BJ (cell line): ENCODE measurements at places on chromosomes 16 and 17.

- DNase-seq = no peak
Measured at GRCh38 chr16:81714583-81714982, 64.5 kb upstream of the PLCG2 start.

DNA sequence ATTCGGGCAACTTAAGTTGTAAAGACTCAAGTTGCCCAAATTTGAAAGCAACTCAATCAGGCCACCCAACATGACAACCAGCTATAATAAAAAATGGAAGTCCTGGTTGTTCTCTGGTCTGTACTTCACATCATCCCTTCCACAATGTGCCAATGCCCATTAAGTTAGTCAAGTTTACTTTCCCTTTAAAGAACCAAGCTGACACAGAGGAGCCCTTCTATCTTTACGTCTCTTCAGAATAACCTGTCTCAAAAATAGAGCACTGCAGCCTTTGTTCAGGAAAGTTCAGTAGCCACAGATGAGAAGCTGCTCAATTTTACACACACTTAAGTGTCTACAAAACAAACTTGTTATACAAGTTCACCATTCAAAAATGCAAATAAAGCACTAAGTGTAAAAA, 75.1 kb upstream of the C17orf78 start:
- DNase-seq = no peak

DNA sequence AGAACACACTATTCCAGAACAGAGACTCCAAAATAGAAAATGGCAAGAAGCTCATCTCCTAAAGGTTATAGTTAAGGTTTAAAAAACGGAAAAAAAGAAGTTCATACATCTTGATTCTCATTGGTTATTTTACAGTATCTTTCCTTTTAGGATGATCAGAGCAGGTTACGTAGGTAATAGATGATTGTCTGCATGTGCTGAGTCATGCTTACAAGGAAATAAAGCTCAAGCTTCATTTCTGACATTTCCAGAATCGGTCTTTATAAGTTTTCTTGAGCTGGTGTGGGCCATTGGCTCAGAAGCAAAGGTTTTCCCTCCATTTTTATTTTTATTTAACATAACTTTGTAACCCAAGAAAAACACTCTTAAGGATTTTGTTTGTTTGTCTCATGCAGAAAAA, 1030.3 kb upstream of the CDH8 start:
- DNase-seq = no peak

- DNase-seq = peak; percentile 76
Measured at GRCh38 chr17:57874434-57875289, 24.8 kb upstream of the MRPS23 start.

DNA sequence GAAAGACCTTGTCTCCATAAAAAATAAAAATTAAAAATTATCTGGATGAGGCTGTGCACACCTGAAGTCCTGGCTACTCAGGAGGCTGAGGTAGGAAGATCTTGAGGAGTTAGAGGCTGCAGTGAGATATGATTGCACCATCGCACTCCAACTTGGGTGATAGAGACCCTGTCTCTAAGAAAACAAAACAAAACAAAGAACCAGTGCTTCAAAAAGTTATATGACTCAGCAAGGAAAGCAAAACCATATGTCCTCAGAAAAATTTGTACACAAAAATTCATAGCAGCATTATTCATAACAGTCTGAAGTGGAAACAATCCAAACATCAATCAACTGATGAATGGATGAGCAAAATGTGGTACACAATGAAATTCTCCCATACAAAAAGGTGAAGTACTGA, 48.9 kb downstream of the SLFN5 start:
- peak; percentile 33 for DNase-seq

- no peak for DNase-seq
Measured at GRCh38 chr16:88539261-88539651, 30.9 kb upstream of the ZC3H18 start.

GRCh38 chr17:39141294-39141693, 10.1 kb downstream of the PLXDC1 start:
- no peak for DNase-seq

GRCh38 chr17:48175692-48176470, 68.3 kb downstream of the SNX11 start:
- DNase-seq = peak; percentile 29

GRCh38 chr17:45104029-45104428, 28.3 kb downstream of the PLCD3 start:
- DNase-seq = no peak

- DNase-seq = no peak
Measured at GRCh38 chr17:33936764-33937163, 318.3 kb upstream of the CCL2 start.

GRCh38 chr17:3903051-3903825, 10.4 kb upstream of the CAMKK1 start:
- no peak for DNase-seq

DNA sequence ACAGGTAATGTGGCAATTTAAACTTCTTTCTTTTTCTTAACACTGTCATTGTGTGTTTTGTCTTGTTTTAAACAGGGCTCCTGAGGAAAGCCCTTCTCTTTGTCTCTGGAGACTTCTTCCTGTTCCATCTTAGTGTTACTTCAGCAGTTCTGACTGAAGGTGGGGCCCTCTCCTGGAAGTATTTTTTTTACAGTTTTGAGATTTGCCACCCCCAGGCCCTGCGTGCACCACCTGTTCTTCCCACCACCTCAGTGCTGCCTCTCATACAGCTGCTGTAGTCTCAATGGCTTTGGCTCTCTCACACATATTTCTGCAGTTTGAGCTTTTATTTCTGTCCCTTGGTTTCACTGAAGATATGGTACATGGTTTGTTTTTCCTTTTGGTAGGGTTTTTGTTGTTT, 52.5 kb upstream of the ALDH3A1 start:
- DNase-seq = no peak

DNA sequence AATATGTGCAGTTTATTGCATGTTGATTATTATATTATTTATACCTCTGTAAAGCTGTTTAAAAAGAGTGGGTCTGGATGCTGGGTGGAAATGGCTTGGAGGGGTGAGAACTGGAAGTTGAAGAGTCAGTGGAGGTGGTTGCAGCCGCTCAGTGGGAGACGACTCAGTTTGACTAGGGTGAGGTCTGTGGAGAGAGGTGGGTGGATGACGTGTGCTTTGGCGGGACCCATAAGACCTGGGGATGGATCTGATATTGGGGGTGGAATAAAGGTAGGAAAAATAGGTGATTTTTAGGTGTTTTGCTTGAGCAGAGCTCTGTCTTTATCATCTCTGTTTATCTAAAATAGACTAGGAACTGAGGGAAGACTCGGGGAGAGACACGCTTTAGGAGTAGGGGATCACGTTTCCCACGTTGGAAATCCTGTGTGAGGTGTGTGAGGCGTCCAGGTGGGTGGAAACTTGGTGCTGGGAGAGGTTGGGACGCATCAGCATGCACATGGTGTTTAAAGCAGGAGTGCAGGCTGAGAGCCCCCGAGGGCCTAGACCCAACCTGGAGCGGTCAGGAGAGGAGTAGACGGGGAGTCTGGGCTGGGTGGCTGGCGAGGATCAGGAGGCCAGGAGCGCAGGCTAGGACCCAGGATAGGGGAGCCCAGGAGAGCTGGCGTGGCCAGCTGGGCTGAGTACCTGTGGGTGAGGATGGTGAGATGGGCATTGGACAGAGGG, 17.2 kb downstream of the NT5M start:
- DNase-seq = no peak

GRCh38 chr16:19071811-19072777, 4.7 kb downstream of the COQ7 start:
- DNase-seq = no peak

- DNase-seq = no peak
Measured at GRCh38 chr16:75086688-75087374, 29.7 kb downstream of the LDHD start.

- no peak for DNase-seq
Measured at GRCh38 chr16:17053536-17054160, 417.1 kb downstream of the XYLT1 start.

GRCh38 chr17:16407911-16408588, 7.3 kb upstream of the TRPV2 start:
- no peak for DNase-seq

DNA sequence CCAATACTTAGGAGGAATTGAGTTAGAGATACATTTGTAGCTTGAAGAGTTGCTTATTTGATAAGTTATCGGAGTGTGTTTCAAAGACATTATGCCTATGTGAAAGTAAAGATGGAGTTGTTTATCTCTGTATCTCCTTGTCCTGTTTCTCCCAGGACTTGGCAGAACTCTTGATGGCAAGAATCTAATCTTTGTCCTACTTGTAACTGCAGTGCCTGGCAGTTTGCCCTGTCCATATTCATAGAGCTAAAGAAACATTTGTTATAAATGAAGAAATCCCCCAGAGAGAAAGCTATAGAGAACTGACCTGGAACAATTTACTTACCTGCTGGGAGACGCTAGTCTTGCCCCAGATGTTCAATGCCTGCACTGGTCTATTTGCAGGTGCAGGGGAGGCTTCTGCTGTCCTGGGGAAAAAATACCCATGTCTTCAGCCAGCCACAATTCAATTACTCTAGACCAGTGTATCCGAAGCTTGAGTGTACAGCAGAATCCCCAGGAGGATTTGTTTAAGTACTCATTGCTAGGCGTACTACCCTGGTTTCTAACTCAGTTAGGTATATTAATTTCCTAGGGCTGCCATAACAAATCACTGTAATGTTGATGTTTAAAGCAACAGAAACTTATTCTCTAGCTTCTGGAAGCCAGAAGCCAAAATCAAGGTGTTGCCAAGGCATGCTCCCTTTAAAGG, 410.0 kb upstream of the HSBP1 start:
- no peak for DNase-seq
